ENCODE measurements at places on chromosomes 2 and 18. TPM values are rescaled to one million over a fixed set of nuclear protein-coding genes. Genes with fewer than 3 reads are reported as not detected.

DNA sequence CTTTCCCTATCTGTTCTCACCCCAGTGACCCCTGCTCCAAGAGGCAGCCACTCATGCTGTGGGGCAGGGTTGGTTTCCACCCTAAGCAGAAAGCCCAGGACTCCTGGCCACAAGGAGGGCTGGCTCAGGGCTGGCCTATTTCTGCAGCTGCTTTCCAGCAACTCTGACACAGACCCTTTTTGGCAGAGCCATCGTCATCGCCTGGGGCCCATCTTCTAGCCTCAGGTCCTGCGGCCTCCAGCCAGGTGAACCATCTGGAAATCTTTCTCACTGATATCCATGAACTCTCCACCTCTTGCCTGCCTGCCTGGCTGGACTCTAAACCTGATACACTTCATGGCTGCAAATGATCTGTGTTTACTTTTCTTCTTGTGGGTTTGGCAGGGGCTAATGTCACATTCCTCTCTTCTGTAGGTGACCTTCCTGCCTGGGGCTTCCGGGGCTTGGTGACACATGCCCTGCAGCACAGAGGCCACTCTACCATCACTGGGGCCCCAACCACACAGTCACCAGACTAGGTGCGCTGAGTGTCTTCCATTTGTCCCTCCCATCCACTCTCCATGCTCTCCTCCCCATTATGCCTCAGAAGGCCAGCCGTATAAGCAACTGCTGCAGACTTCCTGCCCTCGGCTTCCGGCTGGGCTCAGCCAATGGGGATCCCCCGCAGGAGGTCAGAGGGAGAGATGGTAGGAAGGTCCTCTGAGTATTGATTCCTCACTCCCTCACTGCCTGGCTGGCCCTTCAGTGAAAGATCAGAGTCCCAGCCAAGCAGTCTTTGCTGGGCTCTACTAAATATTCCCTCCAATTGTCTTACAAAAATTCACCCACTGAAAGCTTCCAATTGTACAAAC, 9.7 kb upstream of the COPS8 start:
- DNase-seq: no peak

GRCh38 chr2:85446296-85447221, 28.0 kb downstream of the SH2D6 start:
- no peak for DNase-seq

DNA sequence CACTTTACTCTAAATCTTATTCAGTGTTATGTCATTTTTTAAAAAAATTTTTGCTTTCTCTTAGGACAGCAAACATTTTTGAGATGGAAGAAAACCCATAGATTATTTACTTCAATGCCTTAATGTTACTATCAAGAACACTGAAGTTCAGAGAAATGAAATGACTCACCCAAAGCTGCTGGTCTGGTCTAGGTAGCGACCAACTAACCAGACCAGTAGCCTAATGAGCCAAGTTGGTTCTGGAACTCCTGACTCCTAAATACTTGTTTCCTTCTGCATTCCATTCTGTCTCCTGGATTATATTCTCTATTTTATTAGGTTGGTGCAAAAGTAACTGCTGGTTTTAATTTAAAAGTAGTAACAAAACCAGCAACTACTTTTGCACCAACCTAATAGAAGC, 35.4 kb downstream of the SLC8A1 start:
- DNase-seq: no peak

DNA sequence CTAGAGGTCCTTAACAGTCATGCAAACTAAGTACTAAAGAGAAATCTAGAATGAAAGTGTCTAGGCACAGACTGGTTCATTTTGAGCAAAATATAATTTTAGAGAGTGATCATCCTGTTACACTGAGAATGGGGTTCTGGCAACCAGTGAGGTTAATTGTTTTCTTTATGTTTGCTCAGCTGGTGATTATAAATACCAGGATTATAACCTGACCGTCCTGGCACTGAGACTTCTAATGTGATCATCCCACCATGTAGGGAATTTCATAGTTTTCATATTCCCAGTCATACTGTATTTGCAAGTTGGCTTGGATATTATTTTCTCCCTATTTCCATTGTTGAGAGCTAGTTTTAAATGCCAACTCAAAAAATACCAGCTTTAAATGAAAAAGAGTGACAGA, 852.5 kb upstream of the LRATD1 start:
- no peak for DNase-seq

- DNase-seq: peak; percentile 86
Observed at GRCh38 chr2:9739531-9739964, 103.7 kb upstream of the TAF1B start.

- DNase-seq: no peak
Observed at GRCh38 chr2:134679745-134680144, 39.1 kb downstream of the TMEM163 start.

- DNase-seq: no peak
Observed at GRCh38 chr18:28040211-28040610, 136.7 kb downstream of the CDH2 start.

- no peak for DNase-seq
Observed at GRCh38 chr2:180077295-180077906, 70.3 kb upstream of the CWC22 start.

- DNase-seq: no peak
Observed at GRCh38 chr2:100359576-100359975, 37.3 kb upstream of the LONRF2 start.

GRCh38 chr2:131105950-131106801, 1.0 kb downstream of the PLEKHB2 start:
- no peak for DNase-seq

DNA sequence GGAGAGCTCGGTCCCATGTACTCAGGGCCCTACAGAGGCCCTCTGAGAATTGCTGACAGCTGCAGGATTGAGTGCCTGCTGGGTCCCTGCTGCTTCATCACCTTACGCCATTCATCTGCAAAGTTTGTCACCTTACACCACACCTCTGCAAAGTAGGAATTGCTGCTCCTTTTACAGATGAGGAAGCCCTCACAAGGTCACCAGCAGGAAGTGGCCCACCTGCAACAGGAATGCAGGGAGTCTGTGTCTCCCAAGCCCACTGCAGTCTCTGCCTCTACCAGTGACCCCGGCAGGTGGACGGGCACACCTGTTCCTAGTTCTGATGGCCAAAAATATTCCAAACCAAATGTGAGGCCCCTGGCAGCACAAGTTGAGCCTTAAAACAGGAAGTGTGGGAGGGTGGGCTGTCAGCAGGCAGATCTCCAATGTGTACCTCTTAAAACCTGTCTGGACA, 441.4 kb downstream of the NBAS start:
- no peak for DNase-seq

Gene CPO
- total RNA-seq: not detected

Gene RGPD4
- total RNA-seq: not detected

Gene UGT1A1
- not detected for total RNA-seq
